Stimulated activated CD4-positive, alpha-beta T cell treated with anti-CD3 and anti-CD28 coated beads, Interleukin-15, amount 100 ng/mL, for 1 hour (primary cell): ENCODE measurements at places on chromosomes 4 and X.

DNA sequence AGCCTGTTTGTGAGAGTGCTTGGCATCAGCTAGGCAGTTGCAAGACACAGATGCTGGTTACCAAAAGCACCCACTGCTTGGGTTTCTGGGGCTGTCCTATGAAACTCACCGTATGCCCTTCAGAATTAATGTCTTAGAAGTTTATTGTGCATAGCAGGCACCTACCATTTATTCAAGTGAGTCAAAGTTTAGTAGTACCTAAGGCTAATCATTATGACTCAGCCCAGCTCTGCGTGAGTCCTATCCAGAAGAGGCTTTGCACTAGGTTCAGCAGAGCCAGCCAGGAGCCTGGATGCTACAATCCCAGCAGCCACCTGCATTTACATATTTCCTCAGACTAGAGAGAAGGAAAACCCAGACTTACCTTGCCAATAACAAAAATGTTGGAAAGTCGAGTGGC, 4.2 kb downstream of the RPS4X start:
- no peak for DNase-seq

- DNase-seq, result no peak
Observed at GRCh38 chrX:9765737-9766097, at the start of gene GPR143. Gene GPR143 (minus strand): TSS chrX:9765847. CDS start chrX:9765817, 30 bp downstream.

DNA sequence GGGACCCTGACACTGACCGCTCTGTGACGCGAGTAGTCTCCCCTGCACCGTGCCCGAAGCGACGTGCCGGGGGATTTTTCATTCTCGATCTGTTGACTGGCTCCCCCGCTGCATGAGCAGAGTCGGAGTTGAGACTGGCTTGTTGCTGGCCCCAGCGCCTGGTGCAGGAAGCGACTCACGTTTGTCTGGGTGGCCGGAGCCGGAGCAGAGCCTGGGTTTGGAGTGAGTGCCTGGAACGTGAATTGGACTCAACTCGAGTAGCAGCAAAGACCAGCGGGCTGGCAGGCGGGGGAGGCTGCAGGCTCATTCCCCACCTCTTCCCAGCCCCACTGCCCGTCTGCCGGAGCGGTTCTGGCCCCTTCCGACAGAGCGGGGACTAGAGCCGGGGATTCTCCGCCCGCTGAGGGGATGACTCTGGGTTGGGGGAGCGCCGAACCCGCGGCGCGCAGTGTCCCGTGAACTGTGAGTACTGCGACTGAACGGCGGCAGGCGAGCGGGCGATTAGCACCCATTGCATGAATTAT, 554 bp downstream of the PCDH7 start:
- DNase-seq, result no peak

GRCh38 chr4:144494280-144494679, 151.7 kb upstream of the HHIP start:
- no peak for DNase-seq

- no peak for DNase-seq
Observed at GRCh38 chr4:66062921-66063320, 392.6 kb upstream of the EPHA5 start.

GRCh38 chr4:3365326-3365725, 72.5 kb downstream of the RGS12 start:
- DNase-seq, result no peak

GRCh38 chr4:84167564-84167963, 331.5 kb downstream of the NKX6-1 start:
- DNase-seq, result no peak

- DNase-seq, result no peak
Observed at GRCh38 chr4:185387957-185388356, 7.8 kb downstream of the LRP2BP start.

- DNase-seq, result no peak
Observed at GRCh38 chrX:71372388-71372787, 6.2 kb downstream of the TAF1 start.

GRCh38 chrX:70969635-70970481, 39.0 kb upstream of the SLC7A3 start:
- no peak for DNase-seq

- DNase-seq, result no peak
Observed at GRCh38 chr4:185734214-185734613, 77.8 kb downstream of the SORBS2 start.

DNA sequence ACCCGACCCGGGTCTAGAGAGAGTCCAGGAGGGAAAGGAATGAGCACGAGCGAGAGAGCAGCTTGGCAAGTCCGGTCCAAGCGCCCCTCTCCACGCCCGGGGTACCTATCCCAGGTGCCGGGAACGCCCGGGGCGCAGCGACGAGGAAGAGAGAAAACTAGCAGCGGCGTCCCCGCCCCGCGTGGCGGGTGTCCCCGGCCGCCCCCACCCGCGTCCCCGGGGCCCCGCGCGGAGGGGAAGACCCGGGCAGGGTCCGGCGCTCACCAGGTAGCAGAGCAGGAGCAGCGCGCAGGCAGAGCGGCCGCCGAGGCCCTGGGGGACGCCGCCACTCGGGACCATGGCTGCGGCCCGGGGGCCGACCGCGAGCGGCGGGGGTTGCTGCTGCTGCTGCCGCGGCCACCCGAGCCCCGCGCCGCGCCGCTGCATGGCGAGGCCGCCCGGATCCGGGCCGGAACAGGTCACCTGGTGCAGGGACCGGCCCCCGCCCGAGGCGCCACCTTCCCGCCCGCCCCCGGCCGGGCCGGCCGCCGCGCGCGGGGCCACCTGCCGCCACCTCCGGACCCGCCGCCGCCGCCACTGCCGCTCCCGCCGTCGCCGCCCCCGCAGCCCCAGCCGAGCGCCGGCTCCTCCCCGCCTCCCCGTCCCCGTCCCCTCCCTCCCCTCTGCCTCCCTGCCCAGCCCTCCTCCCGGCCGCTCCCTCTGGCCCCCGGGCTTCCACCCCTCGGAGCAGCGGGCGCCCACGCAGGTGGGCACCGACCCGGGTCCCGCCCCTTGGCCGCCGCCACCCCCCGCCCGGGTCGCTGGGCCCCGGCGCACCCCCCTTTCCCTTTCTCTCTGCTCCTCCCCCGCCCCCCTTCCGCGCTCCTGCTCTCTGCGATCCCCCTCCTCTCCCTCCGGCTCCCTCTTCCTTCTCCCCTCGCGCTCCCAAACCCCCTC, at the start of gene SEL1L3:
Gene SEL1L3, minus strand, starts transcription at position 578 of the 936 bp plus-strand sequence. Its CDS starts 152 bp downstream, at position 426.
- no peak for DNase-seq

DNA sequence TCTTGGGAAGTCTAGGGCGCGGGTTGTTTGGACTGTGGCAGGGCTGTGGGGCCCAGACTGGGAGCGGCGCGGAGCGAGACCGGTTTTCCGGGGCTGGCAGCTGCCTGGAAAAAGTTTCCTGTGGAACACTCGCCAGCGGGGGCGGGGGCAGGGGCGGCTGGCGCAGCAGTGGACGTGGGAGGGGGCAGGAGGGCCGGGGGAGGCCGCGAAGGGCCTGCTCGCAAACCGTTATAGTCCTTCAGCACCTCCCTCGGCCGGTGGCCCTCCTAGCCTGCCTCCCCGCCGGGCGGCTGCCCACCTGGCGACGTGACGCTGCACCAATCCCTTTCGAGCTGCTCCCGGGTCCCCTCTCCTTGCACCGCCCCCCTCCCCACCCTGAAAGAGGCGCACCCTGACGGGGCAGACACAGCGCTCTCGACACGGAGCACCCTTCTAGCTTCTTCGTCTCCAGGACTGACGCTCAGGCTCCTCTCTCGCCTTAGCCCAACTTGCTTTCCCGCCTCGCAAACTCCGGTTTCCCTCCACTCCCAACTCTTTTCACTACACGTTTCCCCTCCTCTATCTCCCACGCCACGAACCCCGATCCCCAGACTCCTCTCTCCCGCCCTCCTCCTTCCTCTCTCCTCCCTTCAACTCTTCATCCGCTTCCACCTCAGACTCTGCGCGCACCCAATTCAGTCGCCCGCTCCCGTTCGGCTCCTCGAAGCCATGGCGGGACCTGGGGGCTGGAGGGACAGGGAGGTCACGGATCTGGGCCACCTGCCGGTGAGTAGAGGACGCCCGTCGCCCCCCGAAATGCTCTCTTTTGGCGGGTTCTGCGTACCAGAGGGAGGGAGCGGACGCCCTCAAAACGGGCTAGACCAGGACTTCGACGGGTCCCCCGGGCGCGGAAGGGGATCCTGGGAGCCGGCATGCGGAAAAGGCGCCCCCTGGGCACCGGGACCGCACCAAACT, at the start of gene NRK:
Gene NRK, plus strand, starts transcription at position 402 of the 954 bp plus-strand sequence. Its CDS starts 307 bp downstream, at position 709.
- no peak for DNase-seq

DNA sequence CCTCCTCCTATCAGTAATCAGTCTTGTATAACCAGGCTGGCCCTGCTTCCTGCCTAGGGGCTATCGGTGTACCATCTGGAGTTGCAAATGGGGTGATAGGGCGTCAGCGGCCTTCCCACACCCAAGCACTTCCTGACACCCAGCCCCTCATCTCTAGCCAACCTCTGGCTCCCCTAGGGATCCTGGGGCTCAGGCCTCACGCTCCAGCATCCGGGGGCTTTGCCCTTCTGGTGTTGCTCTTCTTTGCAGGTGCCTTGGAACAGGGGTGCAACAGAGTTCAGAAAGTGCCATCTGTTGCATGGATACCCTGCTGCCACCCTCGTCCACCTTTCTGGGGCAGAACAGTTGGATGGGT, 4.1 kb downstream of the IL9R start:
- DNase-seq, result no peak

DNA sequence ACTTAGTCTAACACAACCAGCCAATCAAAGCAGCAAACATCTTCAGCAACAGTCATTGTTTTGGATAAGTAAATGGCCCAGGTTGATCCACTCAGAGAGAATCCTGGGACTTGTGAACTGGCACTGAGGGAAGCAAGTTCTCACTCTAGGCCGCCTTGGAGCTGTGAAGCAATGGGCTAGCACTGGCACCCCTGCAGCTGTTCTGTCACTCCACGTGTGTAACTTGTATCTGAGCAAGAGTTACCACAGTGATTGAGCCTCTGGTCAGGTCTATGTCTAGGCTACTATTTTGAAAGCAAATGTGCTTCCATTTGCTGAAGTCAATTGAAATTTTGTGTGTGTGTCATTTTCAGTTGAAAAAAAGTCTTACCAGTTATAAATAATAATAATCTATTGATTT, 57.2 kb upstream of the HS3ST1 start:
- DNase-seq, result no peak

DNA sequence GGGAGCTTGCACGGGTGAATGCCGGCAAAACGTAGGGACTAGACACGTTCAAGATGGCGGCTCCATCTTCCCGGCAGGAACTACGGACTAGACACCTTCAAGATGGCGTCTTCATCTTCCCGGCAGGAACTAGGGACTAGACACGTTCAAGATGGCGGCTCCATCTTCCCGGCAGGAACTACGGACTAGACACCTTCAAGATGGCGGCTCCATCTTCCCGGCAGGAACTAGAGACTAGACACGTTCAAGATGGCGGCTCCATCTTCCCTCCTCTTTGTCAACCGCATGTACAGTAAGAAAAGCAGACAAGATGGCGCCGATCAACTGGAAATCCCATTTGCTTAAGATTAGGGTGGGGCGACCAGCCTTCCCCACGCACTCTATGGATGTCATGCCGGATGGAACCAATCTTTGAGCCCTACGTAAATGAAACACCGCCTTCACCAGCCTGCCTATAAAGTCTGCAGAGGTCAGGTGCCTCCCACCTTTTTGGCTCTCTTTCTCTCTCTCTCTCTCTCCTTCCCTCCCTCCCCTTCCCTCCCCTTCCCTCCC, 222.4 kb downstream of the CRLF2 start:
- DNase-seq, result no peak

DNA sequence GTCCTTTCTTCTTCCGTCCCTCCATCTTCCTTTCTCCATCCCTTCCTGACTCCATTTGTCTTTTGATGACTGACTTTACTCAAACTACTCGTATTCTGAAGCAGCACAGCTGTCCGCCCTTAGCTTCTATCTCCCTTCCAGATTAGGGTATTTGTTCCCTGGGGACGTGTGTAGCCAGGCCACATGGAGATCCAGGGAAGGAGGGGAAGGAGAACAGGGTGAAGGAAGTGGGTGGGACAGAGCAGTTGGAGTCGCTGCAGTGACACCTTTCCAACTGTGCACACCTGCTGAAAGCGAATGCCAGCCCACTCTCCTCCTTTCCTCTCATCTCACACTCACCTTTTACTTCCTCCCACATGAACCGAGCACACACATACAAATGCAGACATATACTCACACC, 323.8 kb downstream of the DCTD start:
- DNase-seq, result no peak

DNA sequence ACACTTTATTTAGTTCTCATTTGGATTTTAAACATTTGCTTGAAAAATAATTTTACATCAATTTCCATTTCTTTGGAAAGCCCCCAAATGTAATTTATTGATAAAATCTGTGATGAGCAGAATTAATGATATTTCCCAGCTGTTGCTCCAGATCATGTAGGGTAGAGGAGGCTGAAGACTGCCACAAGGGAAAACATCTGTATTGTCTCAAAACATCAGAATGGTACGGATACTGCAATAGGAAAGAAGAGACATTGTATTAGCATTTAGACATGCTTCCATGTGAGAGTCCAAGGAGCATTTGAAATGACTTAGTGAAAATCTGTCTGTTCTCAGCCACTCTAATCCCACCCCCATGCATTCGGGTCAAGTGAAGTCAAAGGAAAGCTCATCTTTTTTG, 14.4 kb downstream of the ADH1A start:
- no peak for DNase-seq

GRCh38 chr4:154132406-154132805, 343.5 kb upstream of the SFRP2 start:
- DNase-seq, result no peak

DNA sequence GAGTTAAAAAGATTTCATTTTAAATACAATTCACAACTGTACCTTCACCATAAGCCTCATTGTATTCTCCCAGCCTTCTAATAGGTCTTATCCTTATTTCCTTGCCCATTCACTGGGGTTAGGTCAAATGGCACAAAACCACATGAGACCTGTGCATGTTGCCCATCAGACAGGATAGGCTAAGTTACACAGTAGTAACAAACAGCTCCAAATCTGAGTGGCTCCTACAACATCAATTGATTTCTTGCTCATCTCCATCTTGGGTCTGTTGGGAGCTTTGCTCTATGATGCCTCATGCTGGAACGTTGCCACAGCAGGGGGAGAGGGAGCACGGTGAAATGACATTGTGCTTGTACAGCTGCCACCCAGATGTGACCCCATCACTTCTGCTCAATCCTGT, 70.6 kb downstream of the DHX15 start:
- DNase-seq, result no peak

DNA sequence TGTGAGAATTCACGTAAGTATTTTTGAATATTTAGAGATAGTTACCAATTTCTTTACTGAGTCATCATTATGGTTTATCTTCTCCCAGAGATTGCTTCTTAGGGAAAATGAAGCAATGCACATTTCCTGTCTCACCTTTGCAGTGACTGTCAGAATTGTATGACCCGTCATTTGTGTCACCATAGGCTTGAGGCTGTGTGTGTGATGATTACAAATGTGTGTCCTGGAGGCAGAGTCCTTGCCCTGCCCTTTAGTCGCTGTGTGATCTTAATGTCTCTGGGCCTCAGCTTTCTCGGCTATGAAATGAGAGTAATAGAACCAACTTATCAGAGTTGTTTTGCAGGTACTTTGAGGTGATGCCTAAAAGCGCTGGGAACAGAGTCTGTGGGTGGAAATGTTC, 13.9 kb downstream of the HCCS start:
- no peak for DNase-seq

DNA sequence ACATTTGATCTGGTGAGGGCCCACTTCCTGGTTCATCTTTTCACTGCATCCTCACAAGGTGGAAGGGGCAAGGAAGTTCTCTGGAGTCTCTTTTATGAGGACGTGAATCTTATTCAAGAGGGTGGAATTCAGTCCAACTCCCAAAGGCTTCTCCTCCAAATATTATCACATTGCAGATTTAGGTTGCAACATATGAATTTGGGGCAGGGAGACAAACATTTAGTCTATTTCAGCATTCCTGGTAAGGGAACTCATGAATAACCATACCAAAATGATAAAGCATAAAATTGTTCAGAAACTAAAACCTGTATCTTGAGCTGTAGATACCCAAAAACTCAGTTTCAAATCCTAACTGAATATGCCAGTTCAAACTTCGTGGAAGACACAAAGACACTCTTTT, 246.8 kb downstream of the QDPR start:
- DNase-seq, result no peak

GRCh38 chrX:40414335-40414734, 166.4 kb upstream of the ATP6AP2 start:
- DNase-seq, result no peak
